ENCODE measurements at places on chromosomes 1 and 21.

GRCh38 chr1:169090308-169090899 is 16.1 kb upstream of the ATP1B1 start:
- no peak for DNase-seq

DNA sequence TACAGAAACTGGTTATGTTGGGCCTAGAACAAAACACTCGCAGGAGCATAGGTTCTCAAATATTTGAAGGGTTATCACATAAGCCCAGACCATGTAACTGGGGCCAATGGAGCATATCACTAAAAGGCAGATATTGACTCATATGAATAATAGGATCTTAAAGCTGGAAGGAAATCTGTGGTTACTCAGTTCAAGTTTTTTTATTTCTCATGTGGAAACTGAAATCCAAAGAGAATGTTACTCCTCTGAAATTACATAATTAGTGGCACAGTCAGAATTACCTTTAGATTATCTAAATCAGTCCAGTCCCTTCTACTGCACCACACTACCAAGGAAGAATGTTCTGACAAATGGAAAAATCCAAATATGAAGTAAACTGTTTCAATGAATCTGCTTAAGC is 12.0 kb downstream of the SLAMF8 start:
- DNase-seq = no peak

- no peak for DNase-seq
Measured at GRCh38 chr1:72954943-72955342, 672.6 kb upstream of the NEGR1 start.

GRCh38 chr1:159247266-159247665 is 42.6 kb downstream of the ACKR1 start:
- DNase-seq = no peak

GRCh38 chr1:219917851-219918466 is 10.4 kb downstream of the SLC30A10 start:
- DNase-seq = no peak

- no peak for DNase-seq
Measured at GRCh38 chr1:113811156-113811887, 954 bp downstream of the RSBN1 start.

- DNase-seq = no peak
Measured at GRCh38 chr1:42934541-42935312, 23.9 kb downstream of the SLC2A1 start.

GRCh38 chr1:20362856-20363255 is 72.2 kb downstream of the VWA5B1 start:
- no peak for DNase-seq

- no peak for DNase-seq
Measured at GRCh38 chr1:200226969-200227303, 182.9 kb downstream of the ZNF281 start.

DNA sequence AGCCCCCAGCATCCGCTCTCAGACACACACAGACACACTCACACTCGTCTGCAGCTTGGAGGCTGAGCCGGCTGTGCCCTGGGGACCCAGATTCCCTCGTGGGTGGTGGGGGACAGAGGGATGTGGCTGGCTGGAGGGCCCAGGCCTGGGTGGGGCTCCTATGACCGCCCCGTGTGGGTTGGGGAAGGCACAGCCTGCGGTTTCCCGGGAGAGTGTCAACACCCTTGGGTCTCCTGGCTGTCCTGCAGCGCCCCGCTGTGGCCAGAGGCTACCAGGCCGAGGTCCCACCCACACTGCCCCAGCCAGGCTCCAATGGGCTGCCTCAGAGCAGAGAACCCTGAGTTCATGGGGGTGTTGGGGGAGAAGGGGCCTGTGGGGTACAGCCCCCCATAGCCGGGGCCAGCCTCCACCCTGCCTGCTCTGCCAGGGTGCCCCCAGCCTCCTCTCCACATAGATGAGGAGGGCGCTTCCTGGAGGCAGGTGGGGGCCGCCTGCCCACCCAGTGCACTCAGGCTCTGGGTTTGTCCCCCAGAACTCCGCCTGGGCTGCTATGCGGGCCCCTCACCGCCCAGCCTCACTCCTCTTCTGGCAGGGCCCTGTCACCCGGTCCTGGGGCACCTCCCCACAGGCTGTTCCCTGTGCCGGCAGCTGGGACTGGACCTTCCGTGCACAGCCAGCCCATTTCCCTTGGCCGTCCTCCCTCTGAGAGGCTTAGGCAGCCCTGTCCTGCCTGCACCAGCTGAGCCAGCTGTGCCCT is at the start of gene TTC34:
TTC34 (minus strand) TSS at position 159 of the 757 bp plus-strand sequence. CDS start 866 bp downstream, outside the sequence.
- no peak for DNase-seq

DNA sequence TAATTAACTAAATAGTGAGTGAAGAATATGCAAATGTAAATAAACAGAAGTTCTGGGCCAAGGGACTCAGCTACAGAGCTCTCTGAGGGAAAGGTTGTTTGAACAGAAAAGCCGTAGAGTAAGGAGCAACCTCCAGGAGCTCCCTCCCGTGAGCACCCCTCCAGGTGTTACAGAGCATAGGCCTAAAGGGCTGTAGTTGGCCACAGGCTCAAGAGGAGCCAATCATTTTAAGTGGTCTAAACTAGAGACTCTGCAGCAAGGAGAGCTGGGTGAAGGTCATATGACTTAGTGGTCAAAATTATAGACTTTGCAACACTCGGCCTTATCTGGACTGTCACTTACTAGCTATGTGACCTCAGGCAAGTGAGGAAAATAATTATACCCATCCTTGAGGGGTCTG is 19.1 kb upstream of the RXRG start:
- no peak for DNase-seq

DNA sequence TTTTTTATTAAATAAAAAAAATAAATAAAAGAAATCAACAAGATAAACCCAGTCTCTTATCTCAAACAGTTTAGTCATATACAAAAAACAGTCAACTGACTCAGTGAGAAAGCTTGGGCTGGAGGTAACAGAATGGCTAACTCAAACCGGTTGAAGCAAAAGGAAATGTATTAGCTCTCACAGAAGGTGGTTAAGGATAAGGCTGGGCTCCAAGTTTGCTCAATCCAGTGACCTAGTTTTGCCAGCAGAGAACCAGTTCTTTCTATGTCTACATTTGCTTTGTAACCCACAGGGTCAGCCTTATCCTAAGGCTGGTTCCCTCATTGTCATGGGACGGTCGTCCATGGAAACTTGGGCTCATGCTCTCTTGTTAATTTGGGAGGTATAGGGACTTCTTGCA is 144.5 kb upstream of the L1TD1 start:
- DNase-seq = no peak

- no peak for DNase-seq
Measured at GRCh38 chr1:217333939-217334338, 297.0 kb downstream of the GPATCH2 start.

- DNase-seq = no peak
Measured at GRCh38 chr1:14761291-14762153, 163.0 kb downstream of the KAZN start.

DNA sequence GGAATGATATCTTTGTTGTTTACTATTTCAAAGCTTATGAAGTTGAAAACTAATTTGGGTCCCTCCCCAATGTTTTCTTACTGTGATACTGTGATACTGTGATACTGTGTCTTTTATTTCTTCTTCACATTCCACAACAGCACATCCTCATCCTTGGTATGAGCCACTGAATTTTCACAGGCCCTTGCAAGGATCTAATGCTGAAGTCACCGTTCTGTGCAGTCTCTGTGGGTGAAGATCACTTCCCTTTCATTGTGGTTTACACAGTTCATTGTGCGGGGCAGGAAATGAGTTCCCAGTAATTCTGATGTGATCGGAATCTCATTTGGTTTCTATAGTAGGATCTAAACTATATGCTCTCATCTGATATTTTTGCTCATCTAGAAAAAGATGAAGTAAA is 32.1 kb upstream of the PAXBP1 start:
- DNase-seq = no peak

- DNase-seq = no peak
Measured at GRCh38 chr1:89547563-89548116, 23.0 kb downstream of the LRRC8B start.

- DNase-seq = no peak
Measured at GRCh38 chr1:53197291-53198200, 922 bp downstream of the CPT2 start.

DNA sequence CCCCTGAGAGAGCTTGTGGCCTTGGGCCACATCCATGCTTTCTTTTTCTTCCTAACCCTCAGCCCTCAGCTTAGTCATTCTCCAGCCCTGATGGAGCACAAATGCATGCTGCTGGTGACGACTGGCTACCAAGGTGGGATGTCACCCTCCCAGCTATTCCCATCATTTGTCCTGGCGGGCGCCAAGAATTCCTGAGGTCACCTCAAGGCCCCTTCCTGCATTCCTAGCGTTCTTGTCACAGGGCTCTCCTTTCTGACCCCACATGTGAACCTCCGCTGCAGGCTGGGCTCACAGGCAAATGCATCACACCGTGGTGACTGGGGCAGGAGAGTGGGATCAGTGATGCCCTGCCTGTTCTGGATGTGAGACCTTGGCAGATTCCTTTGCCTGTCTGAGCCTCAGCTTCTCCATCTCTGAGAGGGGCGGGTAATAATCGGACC is 53.4 kb upstream of the IFFO2 start:
- DNase-seq = no peak

DNA sequence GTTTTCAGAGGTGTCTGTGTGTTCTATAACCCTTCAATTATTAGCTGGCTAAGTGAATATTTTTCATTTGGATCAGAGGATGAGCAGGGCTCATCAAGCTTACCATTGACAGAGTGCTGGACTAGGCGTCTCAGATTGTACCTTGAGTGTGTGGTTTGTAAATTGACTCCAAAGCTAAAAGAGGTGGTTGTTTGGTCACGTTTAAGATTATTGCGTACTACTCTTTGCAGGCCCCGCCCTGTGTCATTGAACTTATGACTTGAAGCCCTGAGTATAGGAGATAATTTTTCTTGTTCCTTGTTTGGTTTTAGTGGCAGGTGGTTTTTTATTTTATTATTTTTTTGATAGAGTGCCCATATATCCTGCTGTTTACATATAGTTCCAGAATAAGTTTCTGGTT is 17.7 kb downstream of the MRPS6 start:
- no peak for DNase-seq

DNA sequence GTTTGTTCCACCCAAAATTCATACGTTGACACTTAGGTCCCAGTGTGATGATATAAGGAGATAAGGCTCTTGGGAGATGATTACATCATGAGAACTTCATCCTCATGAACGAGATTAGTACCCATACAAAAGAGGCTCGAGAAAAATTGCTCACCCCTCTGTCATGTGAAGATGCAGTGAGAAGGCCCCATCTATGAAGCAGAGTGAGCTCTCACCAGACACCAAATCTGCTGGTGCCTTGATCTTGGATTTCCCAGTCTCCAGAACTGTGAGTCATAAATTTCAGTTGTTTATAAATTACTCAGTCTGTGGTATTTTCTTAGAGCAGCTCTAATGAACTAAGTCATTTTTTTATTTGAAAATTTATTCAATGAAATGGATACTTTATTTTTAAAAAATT is 42.6 kb upstream of the USP25 start:
- DNase-seq = no peak

- DNase-seq = no peak
Measured at GRCh38 chr1:50132347-50132894, 23.7 kb downstream of the ELAVL4 start.

DNA sequence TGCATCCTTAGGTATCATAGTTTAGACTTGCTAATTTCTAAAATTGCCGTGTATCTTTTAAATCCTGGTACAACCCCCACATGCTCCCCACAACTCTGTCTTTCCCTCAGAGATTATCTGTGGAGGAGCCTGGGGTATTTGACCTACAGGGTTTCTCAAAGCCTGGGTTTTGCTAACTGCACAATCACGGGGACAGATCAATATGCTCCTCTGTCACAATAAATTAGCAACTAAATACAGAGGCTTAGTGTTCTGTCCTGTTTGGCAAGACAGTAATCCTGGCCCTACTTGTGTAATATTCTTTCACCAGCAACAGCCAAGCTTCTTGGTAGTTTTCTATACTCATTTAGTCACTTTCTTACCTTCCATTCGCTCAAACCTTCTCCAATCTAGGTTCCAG is 8.5 kb downstream of the ECHDC2 start:
- no peak for DNase-seq

GRCh38 chr1:158681606-158682005 is 4.9 kb downstream of the SPTA1 start:
- DNase-seq = no peak

DNA sequence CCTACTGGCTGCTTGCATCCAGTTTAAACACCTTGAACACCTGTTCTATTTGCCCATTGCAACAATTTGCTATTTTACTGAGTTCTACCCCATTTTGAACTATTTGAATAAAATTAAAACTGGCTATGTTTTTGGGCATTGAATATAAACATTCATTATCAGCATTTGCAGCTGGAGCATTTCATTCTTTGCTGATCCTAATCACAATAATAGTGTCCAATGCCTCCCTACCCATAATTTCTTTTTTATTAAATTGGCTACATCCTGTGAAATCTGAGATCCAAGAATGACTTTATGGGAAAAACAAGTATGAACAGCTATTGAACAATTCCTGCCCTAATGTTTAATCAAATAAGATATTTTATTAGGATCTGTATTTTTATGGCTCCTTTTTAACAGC is 447.9 kb downstream of the PLA2G4A start:
- no peak for DNase-seq

- DNase-seq = no peak
Measured at GRCh38 chr1:84800090-84801073, 92.6 kb downstream of the LPAR3 start.

DNA sequence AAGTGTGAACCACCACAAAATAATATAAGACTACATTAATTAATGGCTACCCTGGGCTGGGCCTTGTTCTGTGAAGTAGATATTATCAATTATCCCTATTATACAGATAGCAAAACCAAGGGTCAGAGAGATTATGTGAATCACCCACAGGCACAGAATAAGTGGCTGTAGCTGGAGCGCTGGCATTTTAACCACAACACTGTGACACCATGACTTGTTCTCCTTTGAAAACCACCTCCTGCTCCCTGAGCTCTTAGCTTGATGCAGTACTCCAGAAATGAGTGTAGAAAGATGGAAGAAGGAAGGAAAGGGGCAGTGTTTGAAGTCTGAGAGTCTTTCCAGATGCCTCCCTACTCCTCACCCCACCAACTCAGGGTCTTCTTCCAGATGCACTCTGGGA is 29.5 kb upstream of the JUN start:
- DNase-seq = no peak

DNA sequence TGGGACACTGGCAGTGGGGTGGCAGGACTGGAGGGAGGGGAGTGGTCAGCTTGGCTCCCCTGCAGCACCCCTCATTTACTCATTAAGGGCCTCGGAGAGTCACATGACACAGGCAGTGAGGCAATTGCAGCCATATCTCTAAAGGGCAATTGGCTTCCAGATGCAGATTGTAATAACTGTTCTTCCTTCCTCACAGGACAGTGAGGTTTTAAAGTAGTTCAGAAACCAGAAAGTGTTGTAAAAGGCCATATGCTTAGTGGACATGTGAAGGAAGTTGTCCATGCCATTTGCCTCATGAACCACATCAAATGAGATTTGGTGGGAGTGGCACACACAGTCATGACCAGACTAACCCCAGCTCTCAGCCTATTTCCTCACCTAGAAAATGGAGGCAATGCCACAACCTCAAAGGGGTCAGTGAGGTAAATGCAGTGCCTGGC is 11.1 kb downstream of the MTX1 start:
- DNase-seq = no peak

- no peak for DNase-seq
Measured at GRCh38 chr21:34950980-34951379, 98.1 kb downstream of the RUNX1 start.
